PC-9 (cell line): ENCODE measurements at places on chromosomes 3 and 15. TPM values are rescaled to one million over a fixed set of nuclear protein-coding genes. Genes with fewer than 3 reads are reported as not detected.

DNA sequence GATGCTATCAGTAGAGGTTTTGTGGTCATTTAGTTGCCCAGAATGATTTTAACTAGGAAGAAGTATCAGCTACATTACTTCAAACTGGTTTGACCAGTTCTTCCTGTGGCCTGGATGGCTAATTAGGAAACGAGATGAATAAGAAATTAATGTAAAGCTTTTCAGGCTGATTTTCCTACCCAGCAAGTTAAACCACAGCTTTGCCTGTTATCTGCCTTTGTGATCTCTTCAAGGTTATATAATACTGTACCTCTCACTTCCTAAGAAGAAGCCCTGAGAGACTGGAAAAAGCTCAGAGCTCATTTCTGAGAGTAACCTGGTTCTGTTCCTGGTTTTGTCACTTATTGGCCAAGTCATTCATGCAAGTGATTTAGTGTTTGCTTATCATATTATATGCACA, 782.2 kb upstream of the GOLIM4 start:
- DNase-seq, result peak; percentile 60

GRCh38 chr3:37224879-37225278, 50.5 kb upstream of the LRRFIP2 start:
- no peak for DNase-seq

- DNase-seq, result no peak
Observed at GRCh38 chr15:60026555-60026954, 22.4 kb downstream of the FOXB1 start.

The SI gene
- total RNA-seq, result not detected in 2 replicates

GRCh38 chr15:76192715-76193114, 118.6 kb downstream of the ETFA start:
- DNase-seq, result no peak

GRCh38 chr15:22945071-22945470, 35.1 kb downstream of the CYFIP1 start:
- DNase-seq, result no peak

DNA sequence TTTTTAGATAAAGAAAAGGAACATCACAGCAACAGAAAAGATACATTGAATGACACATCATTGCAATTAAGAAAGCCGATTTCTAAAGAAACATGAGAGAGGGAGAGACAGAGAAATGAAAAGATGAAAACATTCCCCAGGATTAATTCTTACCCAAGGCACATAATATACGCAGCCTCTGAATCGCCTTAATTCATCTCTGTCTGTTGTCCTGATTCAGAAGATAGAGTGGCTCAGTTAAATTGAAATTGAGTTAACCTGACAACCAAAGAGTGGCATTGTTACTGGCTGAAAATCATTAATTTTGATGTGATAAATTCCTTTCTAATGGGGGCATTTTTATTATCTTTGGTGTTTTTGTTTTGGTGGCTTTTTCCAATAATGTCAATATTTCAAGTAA, 701.9 kb downstream of the EDEM1 start:
- DNase-seq, result no peak

The TRA2B gene
- total RNA-seq, result 117 and 158 TPM in 2 replicates

The RTP4 gene
- total RNA-seq, result 0.90 and 3.2 TPM in 2 replicates

- DNase-seq, result no peak
Observed at GRCh38 chr3:187978433-187979011, 175.4 kb upstream of the LPP start.

DNA sequence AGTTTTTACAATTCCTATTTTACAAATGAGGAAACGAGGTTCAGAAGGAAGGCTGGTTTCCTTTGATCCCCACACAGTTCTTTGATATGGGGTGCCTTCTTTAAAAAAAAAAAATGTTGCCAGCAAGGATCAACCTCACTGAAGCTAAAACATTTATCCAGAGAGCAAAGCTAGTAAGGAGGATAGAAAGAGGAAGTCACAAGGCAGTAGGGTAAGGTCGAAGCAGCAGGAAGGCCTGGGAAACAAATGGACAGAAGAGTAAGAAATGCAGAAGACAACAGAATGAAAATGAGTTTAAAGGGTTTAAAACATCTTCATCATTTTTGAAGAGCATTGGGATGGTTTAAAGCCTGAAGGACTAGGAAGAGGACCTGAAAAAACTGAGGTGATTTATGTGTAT, 30.6 kb upstream of the CP start:
- no peak for DNase-seq
